ENCODE measurements at places on chromosomes 3 and 15. TPM values are rescaled to one million over a fixed set of nuclear protein-coding genes. Genes with fewer than 3 reads are reported as not detected.

DNA sequence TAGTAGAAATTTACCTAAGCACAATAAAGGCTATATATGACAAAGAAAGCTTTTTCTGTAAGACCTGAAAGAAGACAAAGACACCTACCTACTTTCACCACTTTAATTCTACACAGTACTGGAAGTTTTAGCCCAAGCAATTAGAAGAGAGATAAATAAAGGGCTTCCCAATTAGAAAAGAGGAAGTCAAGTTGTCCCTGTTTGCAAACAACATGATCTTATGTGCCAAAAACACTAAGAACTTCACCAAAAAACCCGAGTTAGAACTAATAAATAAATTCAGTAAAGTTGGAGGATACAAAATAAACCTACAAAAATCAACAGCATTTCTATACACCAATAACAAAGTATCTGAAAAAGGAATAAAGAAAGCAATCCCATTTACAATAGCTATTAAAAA is 190.9 kb downstream of the NR2F2 start:
- DNase-seq: no peak

DNA sequence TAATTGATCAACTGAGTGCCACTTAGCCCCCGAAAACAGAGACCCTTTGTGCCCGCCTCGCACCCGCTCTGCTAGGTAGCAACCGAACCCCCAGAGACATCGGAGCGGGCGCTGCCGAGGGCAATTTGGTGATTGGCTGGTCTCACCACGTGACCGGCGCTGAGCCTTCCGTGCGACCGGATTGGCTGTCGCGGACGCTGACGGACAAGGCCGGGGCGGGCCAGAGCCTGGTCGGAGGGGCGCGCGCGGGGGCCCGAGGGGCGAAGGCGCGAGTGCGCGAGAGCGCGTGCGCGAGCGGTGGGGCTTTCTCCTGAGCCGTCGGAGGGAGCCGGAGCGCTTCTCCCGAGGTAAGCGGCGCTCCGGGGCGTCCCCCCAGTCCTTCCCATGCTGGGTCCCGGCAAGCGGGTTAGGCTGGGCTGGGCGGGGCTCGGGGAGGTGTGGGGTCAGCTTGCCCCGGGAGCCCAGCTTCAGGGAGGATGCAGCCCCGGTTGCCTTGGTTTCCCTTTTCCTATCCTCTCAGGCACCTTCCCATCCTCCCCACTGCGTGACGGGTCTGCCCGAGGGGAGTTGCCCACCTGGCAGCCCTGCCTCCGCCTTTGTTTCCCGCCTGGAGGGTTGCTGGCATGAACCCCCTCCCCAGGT is at the start of gene TMEM108:
Gene TMEM108, plus strand, starts transcription at position 303 of the 642 bp plus-strand sequence.
- peak; percentile 95 for DNase-seq

DNA sequence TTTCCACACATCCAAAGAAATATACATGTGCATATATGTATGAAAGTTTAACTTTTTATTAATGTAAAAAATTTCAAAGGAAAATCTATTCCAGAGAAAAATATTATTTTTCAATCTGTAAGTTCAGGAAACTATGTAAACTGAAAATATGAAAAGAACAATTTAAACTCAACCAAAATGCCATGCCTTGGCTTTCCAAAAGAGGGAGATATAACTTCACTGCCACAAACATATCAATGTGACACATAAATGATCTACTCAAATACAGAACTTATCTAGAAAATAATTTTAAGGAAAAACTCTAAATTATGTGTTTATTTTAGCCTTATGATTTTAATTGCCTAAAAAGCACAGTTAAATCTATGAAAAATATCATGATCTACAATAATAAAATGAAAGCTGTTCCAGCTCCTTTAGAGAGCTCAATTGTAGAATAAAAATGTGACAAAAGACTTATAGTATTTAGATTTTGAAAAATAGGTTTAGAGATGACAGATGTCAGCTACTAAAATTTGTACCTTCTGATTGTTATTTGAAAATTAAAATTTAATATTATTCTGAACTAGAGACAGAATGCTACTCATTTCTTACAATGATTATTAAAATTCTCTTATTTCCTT is 94.8 kb downstream of the GBE1 start:
- no peak for DNase-seq

- DNase-seq: no peak
Observed at GRCh38 chr15:90097475-90097874, 4.8 kb downstream of the IDH2 start.

GRCh38 chr3:128598884-128599664 is 51.5 kb downstream of the RPN1 start:
- DNase-seq: no peak

DNA sequence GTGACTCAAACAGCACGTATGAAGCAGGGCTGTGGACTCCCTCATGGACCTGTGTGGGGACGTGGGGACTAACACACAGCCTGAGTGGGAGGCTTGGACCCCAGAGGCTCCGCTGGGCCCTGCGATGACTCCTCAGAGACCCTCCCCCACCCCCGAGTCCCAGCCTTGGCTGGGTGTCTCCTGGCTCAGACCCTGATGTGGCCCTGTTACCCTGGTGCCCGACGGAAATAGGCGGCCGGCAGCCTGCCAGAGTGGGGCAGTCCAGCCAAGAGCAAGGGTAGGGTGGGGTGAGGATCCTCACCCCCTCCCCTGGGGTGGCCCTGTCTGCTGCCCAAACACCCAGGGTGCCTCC is 15.3 kb downstream of the TNK2 start:
- no peak for DNase-seq

GRCh38 chr3:31053299-31053698 is 158.8 kb upstream of the GADL1 start:
- no peak for DNase-seq

DNA sequence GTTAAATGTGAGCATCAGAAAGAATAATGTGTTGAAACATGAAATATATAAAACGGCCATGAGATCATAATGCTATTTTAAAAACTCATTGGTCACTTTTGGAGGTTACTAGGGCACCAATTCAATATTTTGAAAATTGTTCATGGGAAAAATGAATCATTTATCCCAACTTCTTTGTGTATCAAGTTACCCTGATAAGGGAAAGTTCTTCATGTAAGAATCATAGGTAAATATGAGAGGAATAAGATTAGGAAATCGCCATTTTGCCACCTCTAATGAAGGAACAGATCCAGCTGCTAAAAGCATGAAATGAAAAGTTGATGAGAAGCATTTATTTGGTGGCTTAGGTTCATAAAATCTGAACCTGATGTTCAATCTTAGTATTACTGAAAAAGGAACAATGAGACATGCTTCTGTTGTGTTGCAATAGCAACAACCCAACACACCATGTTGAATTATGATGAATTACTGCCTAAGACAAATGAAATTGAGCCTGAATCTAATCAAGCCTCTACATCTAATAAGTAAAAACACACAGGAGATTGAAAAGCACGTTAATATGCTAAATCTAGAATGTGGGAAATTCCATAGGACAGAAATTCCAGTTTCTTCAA is 32.5 kb downstream of the ABHD5 start:
- DNase-seq: no peak

- DNase-seq: no peak
Observed at GRCh38 chr3:195767792-195768191, 43.9 kb downstream of the MUC4 start.

DNA sequence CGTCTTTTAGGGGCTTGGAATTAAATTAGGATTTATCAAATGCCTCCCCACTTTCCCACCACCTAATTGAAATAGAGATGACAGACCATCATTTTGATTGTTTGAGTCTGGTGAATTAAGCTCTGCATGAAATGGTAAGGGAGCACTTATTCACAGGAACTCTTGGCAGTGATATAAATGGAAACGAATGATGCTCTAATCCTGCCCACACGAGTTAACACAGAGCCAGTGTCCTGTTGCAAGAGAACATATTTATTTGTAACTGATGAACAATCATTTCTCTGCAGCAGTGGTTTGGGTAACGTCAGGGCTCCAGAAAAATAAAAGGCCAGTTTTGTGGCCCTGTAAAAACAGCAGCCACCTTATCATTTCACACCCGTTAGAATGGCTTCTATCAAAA is 163.3 kb downstream of the FEZF2 start:
- no peak for DNase-seq

DNA sequence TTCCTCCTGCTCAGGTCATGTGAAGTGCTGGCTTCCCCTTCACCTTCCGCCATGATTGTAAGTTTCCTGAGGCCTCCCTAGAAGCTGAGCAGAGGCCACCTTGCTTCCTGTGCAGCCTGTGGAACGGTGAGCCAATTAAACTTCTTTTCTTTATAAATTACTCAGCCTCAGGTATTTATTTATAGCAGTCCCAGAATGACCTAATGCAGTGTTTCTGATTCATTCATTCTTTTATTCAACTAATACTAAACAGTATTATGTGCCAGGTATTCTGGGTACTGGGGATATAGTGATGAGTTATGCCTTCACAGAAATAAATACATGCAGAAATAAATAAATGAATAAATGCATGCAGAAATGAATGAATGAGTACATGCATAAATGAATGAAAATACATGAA is 41.9 kb downstream of the EDEM1 start:
- no peak for DNase-seq

GRCh38 chr15:60255390-60255789 is 142.4 kb downstream of the ANXA2 start:
- DNase-seq: no peak

DNA sequence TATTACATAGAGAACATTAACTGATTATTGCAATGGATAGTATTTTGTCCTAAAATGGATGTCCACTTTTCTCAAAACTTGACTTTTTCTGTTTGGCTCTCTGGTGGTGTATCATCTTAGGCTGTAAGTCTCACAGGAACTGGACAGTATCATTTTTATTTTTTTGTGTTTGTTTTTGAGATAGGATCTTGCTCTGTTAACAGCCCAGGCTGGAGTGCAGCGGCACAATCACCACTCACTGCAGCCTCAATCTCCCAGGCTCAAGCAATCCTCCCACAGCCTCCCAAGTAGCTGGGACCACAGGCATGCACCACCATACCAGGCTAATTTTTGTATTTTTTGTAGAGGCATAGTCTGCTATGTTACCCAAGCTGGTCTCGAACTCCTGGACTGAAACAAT is 13.1 kb downstream of the CHST14 start:
- no peak for DNase-seq

- DNase-seq: no peak
Observed at GRCh38 chr3:171266034-171266739, 194.0 kb downstream of the TNIK start.

GRCh38 chr15:69081310-69082004 is 67.0 kb downstream of the NOX5 start:
- no peak for DNase-seq

GRCh38 chr15:63971427-63971805 is 74.9 kb downstream of the DAPK2 start:
- no peak for DNase-seq

- DNase-seq: no peak
Observed at GRCh38 chr15:43212299-43212698, 8.5 kb downstream of the EPB42 start.

GRCh38 chr3:35737934-35738706 is 98.8 kb downstream of the ARPP21 start:
- no peak for DNase-seq

- no peak for DNase-seq
Observed at GRCh38 chr3:188607805-188608315, 453.9 kb downstream of the LPP start.

DNA sequence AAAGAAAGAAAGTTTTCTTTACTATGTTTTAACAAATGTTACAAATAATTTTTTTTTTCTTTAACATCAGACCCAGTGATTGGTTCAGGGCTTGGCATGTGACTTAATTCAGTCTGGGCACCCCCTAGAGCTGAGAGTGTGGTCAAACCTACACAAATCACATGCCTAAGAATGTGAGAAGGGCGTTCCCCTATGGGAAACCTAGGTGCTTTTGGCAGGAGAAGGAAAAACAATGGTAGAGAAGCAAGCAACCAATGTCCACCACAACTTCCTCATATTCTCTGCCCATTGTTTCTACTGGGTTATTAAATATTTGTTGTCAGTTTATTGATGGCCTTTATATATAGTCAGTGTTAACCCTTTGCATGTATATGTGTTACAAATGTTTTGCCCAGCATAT is 21.4 kb upstream of the PIAS1 start:
- no peak for DNase-seq

DNA sequence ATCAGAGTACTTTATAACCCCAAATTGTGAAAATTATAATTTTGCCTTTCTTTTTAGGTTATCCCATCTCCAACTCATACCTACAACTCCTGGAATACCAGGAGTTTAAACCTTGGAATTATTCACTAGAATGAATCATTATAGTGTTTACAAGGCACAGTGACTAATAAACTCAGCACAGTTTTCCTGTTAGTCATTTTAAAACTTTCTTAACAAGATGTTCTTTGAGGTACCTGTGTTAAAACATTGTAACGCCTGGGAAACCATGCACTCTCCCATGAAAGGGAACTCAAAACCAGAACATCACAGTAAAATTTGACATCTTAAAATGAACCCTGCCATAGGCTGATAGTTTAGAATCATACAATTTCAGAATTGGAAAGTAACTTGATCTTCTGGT is 132.4 kb upstream of the OSTN start:
- no peak for DNase-seq

GRCh38 chr3:43285644-43286043 is 696 bp upstream of the SNRK start:
- no peak for DNase-seq

GRCh38 chr15:78388865-78389264 is 48.7 kb downstream of the CRABP1 start:
- DNase-seq: peak; percentile 14

DNA sequence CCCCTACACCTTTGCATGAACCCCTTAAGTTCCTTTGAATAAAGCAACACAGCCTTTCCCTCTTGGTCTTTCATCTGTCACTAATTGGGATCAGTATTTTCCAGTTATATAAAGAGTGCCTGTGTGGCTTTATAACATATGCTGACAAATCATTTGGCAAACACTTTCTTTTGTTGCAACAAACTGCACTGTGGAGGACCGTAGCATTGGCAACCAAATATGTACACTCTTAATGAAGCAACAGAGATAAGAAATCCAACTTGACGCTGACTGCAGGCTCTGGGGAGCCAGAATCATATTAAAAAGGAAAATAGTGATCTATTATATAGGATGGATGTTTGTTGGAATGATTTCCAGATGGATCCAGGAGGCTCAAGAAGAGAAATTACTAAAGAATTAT is 120.1 kb upstream of the PRICKLE2 start:
- peak; percentile 93 for DNase-seq

PTPRG gene
- 37.4 TPM for total RNA-seq

LDHAL6B gene
- total RNA-seq: not detected

SERPINI2 gene
- total RNA-seq: 1.3 TPM

GOLGA8G gene
- not detected for total RNA-seq

MESP1 gene
- total RNA-seq: 2.9 TPM

SLC51A gene
- not detected for total RNA-seq

PHC3 gene
- 107 TPM for total RNA-seq

GOLGA8T gene
- not detected for total RNA-seq

KBTBD13 gene
- total RNA-seq: 0.18 TPM

LRTM1 gene
- not detected for total RNA-seq

SEMA5B gene
- 1.8 TPM for total RNA-seq

All from stomach (tissue), 19 donors.